Breast epithelium (tissue), 4 donors: ENCODE measurements at places on chromosomes 7 and 10. TPM values are rescaled to one million over a fixed set of nuclear protein-coding genes. Genes with fewer than 3 reads are reported as not detected.

- no peak overlapping the region for H3K27ac ChIP-seq
- H3K27me3 ChIP-seq, result no peaks in the 10 kb centered on the region
- no peak overlapping the region for H3K4me3 ChIP-seq
Observed at GRCh38 chr7:149724661-149725425, 48.5 kb downstream of the ZNF467 start.

DNA sequence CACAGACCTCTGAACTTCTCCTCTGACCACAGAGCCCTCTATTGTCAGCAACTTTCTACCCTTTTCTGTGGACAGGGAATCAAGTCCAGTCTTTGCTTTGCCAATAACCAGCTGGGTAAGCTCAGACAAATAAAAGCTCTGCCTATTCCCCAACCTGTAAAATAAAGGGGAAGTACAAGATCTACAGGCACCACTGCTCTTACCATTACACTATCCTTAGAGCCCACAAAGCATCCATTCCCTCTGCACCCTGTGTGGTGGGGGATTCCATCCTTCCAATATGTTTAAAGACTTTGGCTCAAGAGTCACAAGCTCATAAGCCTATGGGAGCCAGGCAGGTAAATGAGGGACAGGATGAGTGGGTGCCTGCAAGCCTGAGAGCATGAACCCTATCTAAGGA is 88.2 kb downstream of the PARD3 start:
- no peak for DNase-seq
- no peak overlapping the region for H3K4me3 ChIP-seq
- no peak overlapping the region for H3K27ac ChIP-seq
- H3K27me3 ChIP-seq, result no peaks in the 10 kb centered on the region

GRCh38 chr7:78529392-78529791 is 730.8 kb downstream of the PHTF2 start:
- H3K4me1 ChIP-seq, result no peaks in the 10 kb centered on the region
- H3K27me3 ChIP-seq, result no peaks in the 10 kb centered on the region
- no peak for DNase-seq

GRCh38 chr7:74572301-74572979 is 85.1 kb upstream of the GTF2I start:
- H3K4me1 ChIP-seq, result no peaks in the 10 kb centered on the region
- no peaks in the 10 kb centered on the region for H3K27me3 ChIP-seq
- H3K36me3 ChIP-seq, result no peaks in the 10 kb centered on the region
- H3K4me3 ChIP-seq, result no peak overlapping the region
- no peak for DNase-seq
- H3K27ac ChIP-seq, result no peak overlapping the region

GRCh38 chr7:3552499-3552898 is 251.4 kb downstream of the SDK1 start:
- H3K4me3 ChIP-seq, result no peak overlapping the region
- no peaks in the 10 kb centered on the region for H3K4me1 ChIP-seq
- no peak overlapping the region for H3K27ac ChIP-seq
- H3K36me3 ChIP-seq, result no peaks in the 10 kb centered on the region
- no peaks in the 10 kb centered on the region for H3K27me3 ChIP-seq

Gene SLC39A12
- 0.16 TPM for total RNA-seq
